ENCODE measurements at places on chromosomes 3 and 15.

DNA sequence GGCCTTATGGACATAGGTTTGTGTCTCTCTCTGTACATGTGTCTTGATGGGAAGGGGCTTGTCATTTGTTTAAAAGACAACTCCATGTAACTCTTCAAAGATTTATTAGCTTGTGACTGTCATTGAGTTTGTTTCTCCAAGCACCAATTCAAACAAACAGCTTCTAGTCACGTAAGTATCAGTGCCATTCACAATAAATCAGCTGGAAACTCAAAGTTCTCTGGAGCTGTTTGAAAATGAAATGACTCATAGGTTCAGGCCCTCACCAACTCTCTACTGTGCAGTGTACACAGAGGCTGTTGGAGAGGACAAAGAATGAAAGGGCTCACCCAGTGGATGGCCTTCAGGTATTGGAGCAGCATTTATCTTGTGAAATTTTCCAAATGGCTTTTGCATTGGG is 476.3 kb downstream of the AGBL1 start:
- DNase-seq = no peak

- no peak for DNase-seq
These were observed 158.1 kb downstream of the APBA2 start for GRCh38 chr15:29043736-29044502.

- peak; percentile 93 for DNase-seq
These were observed 15.6 kb downstream of the TEX264 start for GRCh38 chr3:51686512-51687215.

- peak; percentile 35 for DNase-seq
These were observed 473 bp downstream of the LSM3 start for GRCh38 chr3:14179114-14179465.

DNA sequence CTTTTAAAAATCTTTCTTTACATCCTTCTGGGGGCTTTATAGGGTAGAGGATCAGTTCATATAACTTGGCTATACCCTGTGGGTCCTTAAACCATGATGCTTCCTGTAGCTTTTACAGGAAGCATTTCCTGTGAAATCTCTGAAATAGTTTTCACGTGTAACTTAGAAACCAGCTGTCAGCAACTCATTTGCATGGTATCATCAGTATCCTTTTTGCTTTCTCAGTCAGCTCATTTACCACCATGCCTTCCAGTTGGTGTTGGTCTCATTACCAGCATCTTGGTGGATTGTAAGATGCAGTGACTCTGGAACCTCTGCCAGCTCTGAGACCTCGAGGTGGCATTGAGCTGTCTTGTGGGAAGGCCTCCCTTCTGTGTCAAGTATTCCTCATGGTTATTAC is 96.7 kb upstream of the MYZAP start:
- DNase-seq = no peak

GRCh38 chr3:122183521-122183892 is at the start of gene CASR:
Gene CASR (plus strand): TSS chr3:122183668. CDS start chr3:122254190, 70,522 bp downstream.
- no peak for DNase-seq

Measured in natural killer cell (primary cell).